ENCODE measurements at places on chromosomes 1 and 21. TPM values are rescaled to one million over a fixed set of nuclear protein-coding genes. Genes with fewer than 3 reads are reported as not detected.
A peak's percentile ranks its signal among the peaks of the same experiment; 100 is the strongest.

Gene SELL
- 0.03 TPM for polyA plus RNA-seq

DNA sequence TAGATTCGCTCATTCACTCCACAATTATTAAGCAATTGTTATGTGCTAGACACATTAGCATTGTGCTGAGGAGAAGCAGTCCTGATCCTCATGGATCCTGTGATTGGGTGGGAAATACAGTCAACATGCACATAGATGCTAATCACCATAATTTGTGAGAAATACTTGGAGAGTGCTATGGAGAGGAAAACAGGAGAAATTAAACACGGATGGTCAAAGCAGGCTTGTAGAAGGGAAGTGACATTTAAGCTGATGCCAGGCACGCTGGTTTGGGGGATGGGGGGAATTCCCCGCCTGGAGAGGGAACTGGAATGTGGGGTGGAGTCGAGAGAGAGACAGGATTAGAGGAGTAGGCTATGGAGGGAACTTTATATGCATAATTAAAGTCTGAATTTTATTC is 52.2 kb upstream of the L1TD1 start:
- DNase-seq: peak; percentile 29

- DNase-seq: peak; percentile 39
Observed at GRCh38 chr1:204240233-204240632, 26.4 kb upstream of the GOLT1A start.

- DNase-seq: no peak
Observed at GRCh38 chr1:34887593-34887992, 28.0 kb upstream of the SMIM12 start.

- DNase-seq: no peak
Observed at GRCh38 chr1:245690156-245690690, 535.4 kb downstream of the KIF26B start.

DNA sequence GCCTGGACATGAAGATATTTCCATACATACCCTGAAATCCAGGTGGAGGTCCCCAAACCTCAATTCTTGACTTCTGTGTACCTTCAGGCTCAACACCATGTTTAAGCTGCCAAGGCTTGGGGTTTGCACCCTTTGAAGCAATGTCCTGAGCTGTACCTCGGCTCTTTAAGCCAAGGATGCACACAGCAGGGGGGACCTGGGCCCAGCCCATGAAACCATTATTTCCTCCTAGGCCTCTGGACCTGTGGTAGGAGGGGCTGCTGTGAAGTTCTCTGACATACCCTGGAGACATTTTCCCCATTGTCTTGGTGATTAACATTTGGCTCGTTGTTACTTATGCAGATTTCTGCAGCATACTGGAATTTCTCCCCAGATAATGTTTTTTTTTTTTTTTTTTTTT is 184.3 kb upstream of the RGS18 start:
- no peak for DNase-seq

Gene AMY2A
- polyA plus RNA-seq: not detected

Gene ADCY10
- 0.06 TPM for polyA plus RNA-seq

DNA sequence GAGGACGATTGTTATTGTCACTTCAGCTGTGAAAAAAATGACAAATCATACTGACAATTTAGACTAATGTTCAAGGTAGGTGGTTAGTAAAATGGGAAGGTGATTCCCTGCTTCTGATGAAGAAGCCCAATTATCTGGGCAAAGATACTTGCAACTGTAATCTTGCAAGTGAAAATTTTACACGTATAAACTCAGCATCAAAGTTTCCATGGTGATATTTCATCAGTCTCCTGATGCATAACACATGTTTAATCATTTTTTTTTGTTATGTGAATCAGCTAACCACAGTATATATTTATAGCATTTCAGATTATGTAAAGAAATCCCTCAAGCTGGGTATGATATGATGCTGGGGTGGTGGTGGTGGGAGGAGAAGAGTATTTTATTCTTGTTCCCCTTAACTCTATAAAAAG is 16.4 kb upstream of the KCNK1 start:
- DNase-seq: peak; percentile 14

DNA sequence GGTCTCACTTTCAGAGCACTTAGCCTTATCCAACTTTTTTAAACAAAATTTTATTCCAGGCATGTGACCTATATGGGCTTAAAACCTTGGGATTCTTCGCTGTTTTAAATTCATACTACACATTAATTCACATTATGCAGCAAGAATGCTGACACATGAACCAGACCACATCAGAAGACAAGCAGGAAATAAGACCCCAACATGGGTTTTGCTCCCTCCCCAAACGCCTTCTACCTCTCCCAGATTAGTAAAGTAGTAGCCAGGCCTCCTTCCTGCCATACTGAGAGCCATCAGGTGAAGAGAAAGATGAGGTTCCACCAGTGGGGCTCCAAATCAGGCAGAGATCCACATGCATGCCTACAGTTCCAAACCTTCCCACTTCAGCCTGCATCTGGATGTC is 3.7 kb downstream of the IGSF3 start:
- no peak for DNase-seq

Gene FMOD
- 0.35 TPM for polyA plus RNA-seq

Gene NHLH1
- polyA plus RNA-seq: 0.07 TPM

Gene AK4
- 7.8 TPM for polyA plus RNA-seq

Gene FAAH
- 9.2 TPM for polyA plus RNA-seq

- peak; percentile 97 for DNase-seq
Observed at GRCh38 chr1:43206600-43207228, 34.6 kb downstream of the CFAP57 start.

Gene OR10Z1
- not detected for polyA plus RNA-seq

DNA sequence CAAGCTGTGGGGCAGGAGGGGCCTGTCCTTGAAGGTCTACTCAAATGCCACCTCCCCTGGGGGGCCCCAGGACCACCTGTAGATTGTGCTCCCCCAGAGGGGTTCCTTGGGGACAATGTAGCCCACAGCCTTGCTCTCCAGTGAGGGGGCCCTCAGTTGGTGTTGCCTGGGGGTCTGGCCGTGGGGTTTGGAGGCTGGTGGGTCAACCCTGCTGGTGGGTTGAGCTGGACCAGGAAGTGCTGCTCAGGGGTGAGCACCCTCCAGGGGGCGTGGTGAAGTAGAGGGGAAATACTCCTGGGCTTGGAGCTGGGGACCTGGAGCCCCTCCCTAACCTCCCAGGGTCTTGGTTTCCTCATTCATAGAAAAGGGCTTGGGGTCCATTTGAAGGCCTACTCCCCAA is 143.6 kb upstream of the WNT4 start:
- DNase-seq: no peak

- DNase-seq: no peak
Observed at GRCh38 chr21:45549626-45550463, 7.6 kb upstream of the SLC19A1 start.

- no peak for DNase-seq
Observed at GRCh38 chr1:221204055-221204833, 325.0 kb downstream of the HLX start.

Gene WNT4
- 0.26 TPM for polyA plus RNA-seq

Measured in foreskin keratinocyte (primary cell).